ENCODE measurements at places on chromosomes 7 and 10.
A peak's percentile ranks its signal among the peaks of the same experiment; 100 is the strongest.

- no peak for DNase-seq
These were observed 299.1 kb downstream of the PLXNA4 start for GRCh38 chr7:132276976-132277725.

DNA sequence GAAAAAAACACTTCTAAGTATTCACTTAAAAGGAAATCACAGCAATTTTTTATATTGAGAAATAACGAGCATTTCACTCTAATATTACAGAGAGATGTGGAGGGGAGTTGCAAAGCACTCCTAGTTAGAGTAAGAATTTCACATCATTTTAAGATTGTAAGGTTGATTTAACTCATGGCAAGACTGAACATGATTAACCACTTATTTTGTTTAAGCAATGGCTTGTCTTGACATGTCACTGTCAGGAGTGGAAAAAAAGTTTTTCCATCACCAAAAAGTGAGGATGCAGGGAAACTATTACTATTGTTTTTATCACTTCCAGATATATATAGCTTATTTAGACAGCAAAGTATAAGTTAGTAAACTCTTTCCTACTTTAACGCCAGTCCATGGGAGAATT lies 27.1 kb downstream of the CD36 start:
- no peak for DNase-seq

GRCh38 chr10:22626784-22627183 lies 87.6 kb downstream of the PIP4K2A start:
- no peak for DNase-seq

DNA sequence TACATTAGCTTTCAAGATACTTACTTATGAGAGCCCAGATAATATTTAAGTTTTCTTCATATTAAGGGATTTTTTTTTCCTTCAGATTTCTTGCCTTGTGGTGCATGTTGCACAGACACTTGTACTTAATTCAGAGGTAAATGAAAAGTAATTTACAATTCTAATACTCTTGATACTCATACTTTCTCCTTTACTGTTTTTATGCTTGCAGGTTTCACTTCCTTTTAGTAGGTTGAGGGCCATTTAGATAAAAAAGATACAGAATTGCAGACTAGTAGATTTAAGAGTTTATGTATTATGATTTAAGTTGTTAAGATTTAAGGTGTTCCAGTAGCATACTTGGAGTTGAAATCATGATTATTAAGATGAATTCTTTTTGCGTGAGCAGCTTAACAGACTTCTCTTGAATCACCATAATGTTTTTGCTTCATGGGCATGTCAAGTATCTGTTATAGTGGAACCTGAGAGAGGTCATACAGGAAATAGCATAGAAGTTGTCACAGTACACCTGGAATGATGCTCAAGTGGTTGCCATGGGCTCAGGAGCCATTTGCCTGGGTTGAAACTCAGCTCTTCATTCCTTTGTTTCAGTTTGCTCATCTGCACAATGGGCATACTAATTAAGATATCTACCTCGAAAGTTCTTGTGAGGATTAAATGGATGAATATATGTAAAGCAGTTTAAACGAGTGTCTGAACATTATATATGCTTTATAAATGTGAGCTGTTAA lies 174.8 kb upstream of the PRPS1L1 start:
- DNase-seq, result no peak

GRCh38 chr10:42948040-42948439 lies 128.8 kb upstream of the RET start:
- no peak for DNase-seq

- DNase-seq, result no peak
These were observed 21.4 kb downstream of the STAMBPL1 start for GRCh38 chr10:88901206-88901983.

- no peak for DNase-seq
These were observed 94.0 kb upstream of the FAM180A start for GRCh38 chr7:135842446-135843179.

DNA sequence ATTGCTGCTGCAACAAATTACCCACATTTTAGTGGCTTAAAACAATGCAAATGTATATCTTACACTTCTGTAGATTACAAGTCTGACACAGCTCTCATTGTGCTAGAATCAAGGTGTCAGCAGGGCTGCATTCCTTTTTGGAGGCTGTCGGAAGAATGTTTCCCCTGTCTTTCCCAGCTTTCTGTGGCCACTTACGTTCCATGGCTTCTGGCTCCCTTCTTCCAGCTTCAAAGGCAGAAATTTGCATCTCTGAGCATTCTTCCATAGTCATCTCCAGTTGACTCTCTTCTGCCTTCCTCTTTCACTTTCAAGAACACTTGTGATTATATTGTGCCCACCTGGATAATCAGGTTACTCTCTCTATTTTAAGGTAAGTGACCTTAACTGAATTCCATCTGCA lies 125.3 kb downstream of the GPR158 start:
- no peak for DNase-seq

DNA sequence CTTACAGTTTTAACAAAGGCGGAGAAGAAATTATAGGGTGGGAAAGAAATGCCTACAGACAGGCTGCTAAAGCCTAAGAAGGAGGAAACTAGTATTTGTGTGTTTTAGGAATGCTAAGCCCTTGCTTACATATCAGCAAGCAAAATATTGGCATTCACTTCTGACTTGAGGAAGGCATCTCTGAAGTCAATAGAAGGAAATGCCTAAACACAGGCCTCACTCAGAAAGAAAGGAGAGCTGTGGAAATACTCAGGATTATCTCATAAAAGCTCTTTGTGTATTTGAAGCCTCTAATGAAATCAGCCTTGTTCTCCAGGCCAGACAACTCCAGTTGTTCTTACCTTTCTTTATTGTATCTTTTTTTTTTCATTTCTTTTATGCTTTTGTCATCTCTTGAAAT lies 158.0 kb downstream of the AUTS2 start:
- DNase-seq, result no peak

GRCh38 chr10:73493781-73494180 lies 2.0 kb downstream of the PPP3CB start:
- DNase-seq, result no peak

DNA sequence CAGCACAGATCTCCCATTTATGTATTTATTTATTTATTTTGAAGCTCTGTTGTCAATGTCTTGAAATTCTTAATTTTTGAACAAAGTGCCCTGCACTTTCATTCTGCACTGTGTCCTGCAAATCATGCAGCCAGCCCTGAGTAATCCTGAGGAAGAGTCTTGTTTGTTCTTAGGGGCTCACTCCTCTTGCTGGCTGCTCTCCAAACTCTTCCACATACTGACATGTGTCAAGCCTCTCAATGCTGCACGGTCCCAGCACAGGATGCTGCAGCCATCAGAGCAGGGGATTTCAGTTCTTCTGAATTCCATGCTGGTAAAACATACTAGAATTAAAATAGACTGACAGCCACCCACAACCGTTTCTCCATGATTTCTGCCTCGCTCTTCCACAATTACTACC lies 207.2 kb downstream of the PARD3 start:
- no peak for DNase-seq

GRCh38 chr7:14765731-14766130 lies 136.8 kb downstream of the DGKB start:
- DNase-seq, result no peak

DNA sequence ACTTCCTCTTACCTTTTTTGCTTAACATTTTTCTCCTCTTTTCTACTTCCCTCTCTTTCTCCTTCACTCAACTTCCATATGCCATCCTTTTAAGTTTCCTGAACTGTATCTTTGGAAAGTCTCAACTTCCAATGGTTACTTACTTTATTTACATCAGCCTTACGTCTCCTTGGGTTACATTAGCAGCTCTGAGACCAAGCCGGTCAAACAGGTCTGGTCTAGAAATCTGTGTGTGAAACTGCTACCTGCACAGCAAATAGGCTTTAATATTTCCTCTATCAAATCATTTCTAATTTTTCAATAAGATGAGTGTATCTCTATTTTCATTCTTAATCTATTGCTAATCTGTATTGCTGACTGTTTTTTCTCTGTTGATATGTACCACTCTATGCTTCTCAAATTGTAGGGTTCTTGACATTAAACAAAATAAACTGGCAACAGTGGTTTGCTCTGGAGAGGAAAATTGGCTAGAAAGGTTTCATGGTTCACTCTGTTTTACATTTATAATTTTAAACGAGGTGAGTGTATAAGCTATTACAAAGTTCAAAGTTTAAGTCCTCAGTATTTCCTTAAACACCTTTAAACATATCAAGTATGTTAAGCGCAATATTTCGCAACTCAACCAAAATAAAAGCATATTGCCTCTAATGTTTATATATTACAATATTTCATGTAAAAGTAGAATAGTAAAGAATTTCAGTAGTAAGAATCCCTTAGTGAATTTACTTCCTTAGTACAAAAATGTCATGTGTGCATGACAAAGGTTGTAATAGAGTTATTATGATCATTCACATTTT lies 3.6 kb upstream of the SEMA3C start:
- no peak for DNase-seq

DNA sequence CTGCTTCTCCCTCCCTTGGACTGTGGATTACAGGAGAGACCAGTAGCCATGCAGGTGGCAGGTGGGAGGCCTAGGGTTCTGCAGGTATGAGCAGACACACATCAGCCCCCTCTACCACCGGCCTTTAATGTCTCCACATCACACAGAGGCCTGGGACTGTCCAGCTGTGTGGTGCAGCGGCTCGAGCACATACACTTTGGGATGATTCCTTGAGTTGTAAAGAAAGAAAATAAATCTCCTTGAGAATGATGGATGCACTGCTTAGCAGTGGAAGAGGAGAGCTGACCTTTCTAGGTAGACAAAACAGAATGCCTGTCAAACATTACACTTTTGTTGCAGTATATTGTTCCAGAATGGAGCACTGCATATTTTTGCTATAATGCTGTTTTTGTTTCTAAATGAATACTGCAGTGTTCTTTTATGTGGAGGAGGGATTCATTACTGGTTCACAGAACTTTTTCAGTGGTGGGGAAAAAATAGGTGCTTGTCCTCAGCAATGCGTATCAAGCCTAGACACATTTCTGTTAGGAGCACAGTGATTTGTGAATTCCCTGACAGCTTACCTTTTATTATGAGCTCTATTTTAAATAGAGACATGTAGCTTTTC lies 66.0 kb downstream of the PTPRE start:
- no peak for DNase-seq

GRCh38 chr10:60883187-60883586 lies 60.8 kb downstream of the RHOBTB1 start:
- DNase-seq, result peak; percentile 13

Measured in DND-41 (cell line).